ENCODE measurements at places on chromosomes 6 and 20.
A peak's percentile ranks its signal among the peaks of the same experiment; 100 is the strongest.

DNA sequence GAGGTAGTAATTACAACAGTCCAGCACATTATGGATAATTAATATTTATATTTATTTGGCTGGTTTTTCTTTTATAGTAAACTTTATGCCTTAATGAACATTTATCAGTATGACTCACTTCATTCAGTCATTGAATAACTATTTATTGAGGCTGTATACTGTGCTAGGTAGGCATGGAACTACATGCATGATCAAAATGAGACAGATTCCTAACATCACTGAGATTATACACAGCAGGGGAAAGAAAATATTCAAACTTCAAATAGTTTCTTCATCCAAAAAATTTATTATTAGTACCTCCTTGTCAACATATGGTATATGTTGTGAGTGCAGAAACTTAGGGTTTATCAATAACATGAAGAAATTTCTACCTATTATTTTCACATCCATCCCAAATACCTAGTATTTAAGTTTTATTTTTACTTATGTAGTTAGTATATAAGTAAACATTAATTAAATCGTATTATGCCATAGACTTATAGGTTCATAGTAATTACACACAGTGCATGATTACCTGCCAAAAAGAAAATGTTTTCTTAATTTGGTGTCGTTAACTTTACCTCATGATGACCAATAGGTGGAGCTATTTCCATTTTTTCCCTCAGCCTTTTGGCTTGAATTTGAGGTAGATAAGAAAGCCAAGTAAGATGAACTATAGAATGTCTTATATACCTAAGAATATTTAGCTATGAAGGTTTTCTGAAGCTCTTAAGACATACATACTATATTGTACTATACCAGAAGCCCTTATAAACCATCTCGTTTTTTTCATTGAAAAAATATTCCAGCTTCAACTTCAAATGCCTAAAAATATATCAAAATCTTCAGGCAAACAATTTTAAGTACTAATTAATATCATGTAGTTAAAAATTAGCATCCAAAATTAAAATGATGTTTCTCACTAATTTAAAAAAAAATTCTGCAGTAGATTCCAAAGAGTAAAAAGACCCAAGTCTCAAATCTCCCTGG is 12.5 kb upstream of the TMEM30A start:
- peak; percentile 73 for DNase-seq

DNA sequence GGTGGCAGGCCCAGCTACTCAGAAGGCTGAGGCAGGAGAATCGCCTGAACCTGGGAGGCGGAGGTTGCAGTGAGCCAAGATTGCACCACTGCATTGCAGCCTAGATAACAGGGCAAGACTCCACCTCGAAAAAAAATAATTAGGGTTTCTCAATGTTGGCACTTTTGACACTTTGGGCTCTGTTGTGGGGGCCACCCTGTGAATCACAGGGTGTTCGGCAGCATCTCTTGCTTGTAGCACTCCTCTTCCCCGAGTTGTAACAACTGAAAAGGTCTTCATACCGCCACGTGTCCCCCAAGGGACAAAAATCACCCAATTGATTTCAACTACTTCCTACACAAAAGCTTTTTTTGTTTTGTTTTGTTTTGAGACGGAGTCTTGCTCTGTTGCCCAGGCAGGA is 53.2 kb upstream of the NFATC2 start:
- no peak for DNase-seq

GRCh38 chr6:126063512-126064146 is 77.3 kb downstream of the TRMT11 start:
- DNase-seq = no peak

- no peak for DNase-seq
These were observed 16.3 kb downstream of the SIRT5 start for GRCh38 chr6:13590574-13591153.

- DNase-seq = peak; percentile 66
These were observed 45.9 kb downstream of the FGD2 start for GRCh38 chr6:37051138-37052026.

DNA sequence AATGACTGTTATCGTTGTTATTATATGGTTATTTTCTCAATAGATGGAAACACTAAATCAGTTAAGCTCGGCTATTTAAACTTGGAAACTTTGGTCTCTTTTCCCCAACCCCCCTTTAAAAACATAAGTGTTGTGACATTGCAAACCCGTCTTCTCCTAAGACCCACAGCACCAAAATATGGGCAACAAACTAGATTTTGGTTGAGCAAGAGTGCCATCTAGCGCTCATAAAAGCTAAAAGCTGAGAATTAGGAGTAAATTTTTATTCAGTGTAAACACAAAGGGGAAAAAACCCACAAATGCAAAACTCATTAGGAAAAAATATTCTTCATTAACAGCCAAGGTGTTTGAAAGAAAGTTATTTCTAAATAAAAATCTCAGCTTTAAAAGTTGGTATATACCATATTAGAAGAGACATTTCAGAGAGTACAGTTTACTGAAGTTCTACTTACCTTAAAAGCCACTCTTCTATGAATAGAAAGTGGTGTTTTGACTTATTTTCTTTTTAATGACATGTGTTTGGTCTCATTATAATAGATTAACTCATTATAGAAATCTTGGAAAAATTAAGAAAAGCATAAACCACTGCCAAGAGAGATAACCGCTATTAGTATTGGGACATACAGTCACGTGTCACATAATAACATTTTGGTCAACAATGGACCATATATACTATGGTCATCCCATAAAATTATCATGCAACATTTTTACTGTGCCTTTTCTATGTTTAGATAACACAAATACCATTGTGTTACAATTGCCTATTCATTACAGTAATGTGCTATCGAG is 21.1 kb downstream of the SESN1 start:
- peak; percentile 61 for DNase-seq

- no peak for DNase-seq
These were observed 162.5 kb downstream of the WDR27 start for GRCh38 chr6:169539176-169539897.

GRCh38 chr6:106149472-106150069 is 63.4 kb downstream of the PRDM1 start:
- DNase-seq = no peak

- peak; percentile 75 for DNase-seq
These were observed 584 bp downstream of the PTK7 start for GRCh38 chr6:43076464-43077332.

DNA sequence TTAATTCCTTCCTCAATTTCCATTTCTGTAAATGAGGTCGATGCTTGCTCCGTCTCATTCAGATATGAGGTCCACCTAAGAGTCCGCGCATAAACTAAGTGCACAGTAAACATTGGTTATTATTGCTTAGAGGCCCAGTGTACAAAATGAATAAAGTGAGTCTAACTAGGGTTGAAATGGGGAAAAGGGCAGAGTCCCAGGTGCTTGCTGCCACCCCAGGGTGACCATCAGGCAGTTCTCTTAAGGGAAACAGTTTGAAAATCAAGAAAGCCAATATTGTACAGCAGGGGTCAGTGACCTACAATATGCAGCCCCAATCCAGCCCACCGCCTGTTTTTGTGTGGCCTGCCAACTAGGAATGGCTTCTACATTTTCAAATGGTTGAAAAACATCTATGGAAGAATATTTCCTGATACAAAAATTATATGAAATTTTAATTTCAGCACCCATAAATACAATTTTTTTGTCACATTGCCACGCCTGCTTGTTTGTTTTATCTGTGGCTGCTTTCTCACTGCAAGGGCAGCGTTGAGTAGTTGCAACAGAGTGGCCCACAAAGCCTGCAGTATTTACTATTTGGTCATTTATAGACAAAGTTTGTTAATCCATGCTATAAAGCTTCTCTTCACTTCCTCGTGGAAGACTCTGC is 43.3 kb downstream of the SLC13A3 start:
- no peak for DNase-seq

- DNase-seq = no peak
These were observed 27.7 kb downstream of the ADNP start for GRCh38 chr20:50903353-50904051.

GRCh38 chr6:163776196-163776905 is 361.8 kb downstream of the QKI start:
- no peak for DNase-seq

GRCh38 chr20:31841928-31842327 is 3.5 kb downstream of the FOXS1 start:
- DNase-seq = no peak

- DNase-seq = no peak
These were observed 68.9 kb downstream of the GINS1 start for GRCh38 chr20:25476106-25477013.

GRCh38 chr6:56268266-56268665 is 20.9 kb upstream of the COL21A1 start:
- DNase-seq = no peak

DNA sequence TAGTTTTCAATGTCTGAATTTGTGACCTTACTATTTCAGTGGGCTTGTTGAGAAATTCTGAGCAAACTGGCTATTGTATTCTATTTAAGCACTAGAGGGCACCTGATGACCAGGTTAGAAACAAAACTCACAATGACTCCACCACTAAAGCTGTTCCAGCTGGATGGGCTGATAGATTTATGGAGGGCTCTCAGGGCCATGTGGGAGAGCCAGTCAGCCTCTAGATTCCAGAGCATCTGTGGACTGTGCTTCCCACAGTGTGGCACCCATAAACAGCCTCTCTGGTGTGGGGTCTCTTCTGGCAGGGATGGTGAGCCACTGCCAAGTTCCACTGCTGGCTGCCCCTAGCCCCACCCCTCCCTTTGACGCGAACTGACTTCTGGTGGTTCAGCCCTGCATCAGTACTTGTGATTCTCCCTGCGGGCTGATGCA is 29.2 kb downstream of the C6orf58 start:
- peak; percentile 81 for DNase-seq

GRCh38 chr20:53763707-53764414 is 170.2 kb upstream of the ZNF217 start:
- DNase-seq = no peak

DNA sequence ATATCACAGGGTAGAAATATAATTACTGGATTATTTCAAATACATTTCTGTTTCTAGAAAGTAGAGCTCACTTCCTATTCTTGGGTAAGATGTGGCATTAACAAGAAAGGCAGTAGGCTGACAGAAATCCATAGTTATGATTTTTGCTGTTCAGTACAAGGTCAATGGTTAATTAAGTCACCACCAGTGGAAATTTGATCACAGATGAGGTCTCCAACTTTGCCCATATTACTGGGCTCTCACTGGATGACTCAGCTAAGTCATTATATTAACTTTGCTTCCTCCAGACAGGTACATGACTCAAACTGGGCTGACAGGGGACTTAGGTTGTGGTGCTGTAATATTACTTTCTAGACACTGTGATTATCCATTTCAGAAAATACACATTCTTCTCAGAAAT is 212.4 kb downstream of the GRIK2 start:
- DNase-seq = peak; percentile 11

GRCh38 chr20:57596998-57597939 is 23.0 kb downstream of the ZBP1 start:
- DNase-seq = peak; percentile 50

GRCh38 chr6:9623985-9624384 is 790.9 kb downstream of the TFAP2A start:
- DNase-seq = no peak

DNA sequence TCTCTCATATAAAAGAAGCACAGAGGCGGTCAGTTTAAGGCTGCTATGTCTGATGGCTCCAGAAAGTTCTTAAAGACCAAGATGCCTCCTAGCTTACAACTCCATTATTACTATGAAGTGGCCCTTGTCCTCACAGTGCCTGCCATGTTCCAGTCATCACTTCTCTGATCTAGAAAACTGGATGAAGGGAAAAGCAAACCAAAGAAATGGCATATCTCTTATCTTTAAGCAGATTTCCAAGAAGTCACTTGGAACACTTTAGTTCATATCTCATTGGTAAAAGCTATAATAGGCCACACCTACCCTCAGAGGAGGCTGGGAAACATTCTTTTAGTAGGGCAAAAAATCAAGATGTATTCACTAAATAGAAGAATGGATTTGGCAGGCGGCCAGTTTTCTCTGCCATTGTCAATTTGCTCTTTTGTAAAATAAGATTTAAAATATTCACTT is 289.6 kb downstream of the TBC1D7 start:
- DNase-seq = no peak

GRCh38 chr6:132058975-132059374 is 107.8 kb upstream of the CCN2 start:
- no peak for DNase-seq

DNA sequence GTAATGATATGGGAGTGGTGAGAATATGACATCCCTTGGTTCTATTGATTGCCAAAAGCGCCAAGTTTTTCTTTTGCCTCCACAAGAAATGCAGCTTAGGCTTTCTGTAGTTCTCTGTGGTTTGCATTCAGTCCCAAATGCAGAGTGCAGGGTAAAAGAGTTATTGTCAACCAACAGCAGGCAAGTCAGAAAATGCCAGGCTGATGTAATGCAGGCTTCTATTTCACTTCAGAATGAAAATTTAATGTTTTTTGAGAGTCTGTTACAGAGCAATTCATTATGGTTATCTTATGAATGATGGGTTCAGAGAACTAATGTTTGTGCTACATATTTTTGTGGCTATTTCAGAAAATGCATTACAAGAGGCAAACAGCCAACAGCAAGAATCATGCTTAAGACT is 293.5 kb downstream of the CENPW start:
- DNase-seq = no peak

DNA sequence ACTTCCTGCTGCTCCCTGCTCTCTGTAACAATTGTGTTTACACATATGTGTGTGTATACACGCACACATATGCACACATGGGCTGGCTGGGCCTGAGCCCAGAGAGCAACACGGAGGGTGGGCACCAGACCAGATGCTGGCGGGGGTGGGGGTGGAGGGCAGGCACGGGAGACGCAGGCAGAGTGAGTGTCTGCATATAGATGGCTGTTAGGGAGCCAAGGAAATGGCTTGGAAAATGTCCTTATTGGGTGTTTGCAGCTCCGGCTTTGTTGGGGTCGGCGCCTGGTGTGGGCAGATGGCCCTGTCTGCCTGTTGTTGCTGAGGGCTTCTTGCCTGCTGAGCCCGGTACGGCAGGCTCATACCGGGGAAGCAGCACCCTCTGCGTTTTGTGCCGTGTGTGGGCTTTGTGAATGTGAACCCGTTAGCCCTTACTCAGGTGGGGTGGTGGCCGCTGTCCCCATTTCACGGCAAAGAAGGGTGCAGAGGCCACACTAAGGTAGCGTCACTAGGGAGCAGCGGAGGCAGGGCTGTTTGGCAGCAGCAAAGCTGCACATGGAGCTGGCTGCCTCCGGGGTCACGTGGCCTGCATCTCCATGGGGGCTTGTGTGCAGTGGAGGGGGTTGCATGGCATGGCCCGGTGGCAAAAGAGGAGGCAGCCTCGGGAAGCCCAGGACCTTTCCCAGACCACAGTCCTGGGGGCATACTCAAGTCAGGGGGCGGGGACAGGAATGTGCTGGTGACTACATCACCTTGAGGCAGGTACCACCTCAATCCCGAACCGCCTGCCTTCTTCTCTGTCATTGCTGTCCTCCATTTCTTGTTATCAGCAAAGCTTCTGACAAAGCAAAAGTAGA is 47.4 kb upstream of the SRF start:
- no peak for DNase-seq
